Urothelium cell line (cell line): ENCODE measurements at places on chromosomes 5 and 9.

GRCh38 chr9:126058591-126058990 lies 268.0 kb upstream of the MVB12B start:
- DNase-seq, result no peak

DNA sequence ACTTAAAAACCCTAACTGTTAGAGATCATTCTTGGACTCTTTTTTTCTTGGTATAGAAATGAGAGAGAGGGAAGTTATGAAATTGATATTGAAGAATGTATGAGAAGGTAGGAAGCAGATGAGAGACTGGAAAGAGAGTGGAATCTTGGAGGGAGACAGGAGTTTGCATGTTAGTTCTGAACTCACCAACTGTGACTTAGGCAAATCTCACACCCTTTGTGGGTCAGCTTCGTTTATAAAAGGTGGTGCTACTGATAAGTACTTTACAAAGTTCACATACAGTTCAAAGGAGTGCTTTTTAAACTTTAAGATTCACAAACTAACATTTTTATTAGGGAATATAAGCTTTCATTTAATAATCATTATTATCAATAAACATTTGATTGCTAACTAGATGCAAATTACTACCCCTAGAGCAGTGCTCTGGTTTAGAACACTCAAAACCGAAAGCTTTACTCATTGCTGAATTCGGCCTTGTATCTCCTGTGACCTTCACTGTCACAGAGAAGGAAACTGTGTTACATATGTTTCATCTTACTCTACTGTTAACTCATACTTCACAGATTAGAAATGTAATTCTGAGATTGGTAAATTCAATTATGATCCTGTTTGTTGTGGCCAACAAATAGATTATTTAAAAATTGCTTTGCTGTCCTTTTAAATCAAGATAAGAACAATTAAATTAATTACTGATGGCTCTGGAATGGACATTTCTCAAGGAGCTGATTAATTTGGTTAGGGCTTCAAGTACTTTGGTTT lies 143.2 kb downstream of the RMI1 start:
- DNase-seq, result no peak

GRCh38 chr9:12697719-12698118 lies 4.5 kb downstream of the TYRP1 start:
- no peak for DNase-seq

GRCh38 chr5:147906326-147907095 lies at the start of gene C5orf46:
Gene C5orf46 (minus strand): TSS chr5:147906538. CDS start chr5:147906501, 37 bp downstream.
- peak; percentile 60 for DNase-seq

- no peak for DNase-seq
Measured at GRCh38 chr5:175471196-175471595, 7.2 kb upstream of the SFXN1 start.

DNA sequence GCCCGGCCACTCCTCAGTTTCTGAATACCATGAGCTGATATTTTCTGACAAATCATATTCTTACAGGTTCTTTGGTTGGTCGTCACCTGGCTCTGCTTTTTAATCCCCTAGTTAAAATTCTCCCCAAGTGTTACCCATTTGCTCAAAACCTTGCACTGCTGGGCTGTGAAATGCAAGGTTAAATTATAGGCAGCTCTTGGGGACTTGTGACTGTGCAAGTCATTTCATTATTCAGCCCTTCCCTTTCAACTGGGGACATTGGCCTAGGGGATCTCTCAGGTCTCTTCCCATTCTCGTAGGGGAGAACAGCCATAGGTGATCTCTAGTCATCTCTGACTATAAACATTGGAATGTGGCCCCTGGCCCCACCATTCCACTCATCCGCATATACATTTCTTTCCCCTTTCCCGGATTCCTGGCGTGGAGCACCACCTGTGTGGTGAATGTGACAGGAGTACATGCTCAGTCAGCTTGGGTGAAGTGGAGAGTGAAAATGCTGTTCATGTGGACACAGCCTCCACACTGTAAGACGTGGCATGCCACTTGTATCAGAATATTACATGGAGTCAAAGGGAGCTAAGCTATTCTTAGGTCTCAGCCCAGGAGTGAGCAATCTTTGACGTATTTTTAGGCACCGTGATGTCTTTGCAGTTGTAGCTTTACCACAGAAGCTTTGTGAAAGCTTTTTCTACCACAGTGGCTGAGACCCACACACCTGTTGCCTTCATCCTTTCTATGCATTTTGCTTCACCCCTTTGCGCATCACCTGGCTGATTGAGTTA lies 386.7 kb downstream of the KDM4C start:
- no peak for DNase-seq

DNA sequence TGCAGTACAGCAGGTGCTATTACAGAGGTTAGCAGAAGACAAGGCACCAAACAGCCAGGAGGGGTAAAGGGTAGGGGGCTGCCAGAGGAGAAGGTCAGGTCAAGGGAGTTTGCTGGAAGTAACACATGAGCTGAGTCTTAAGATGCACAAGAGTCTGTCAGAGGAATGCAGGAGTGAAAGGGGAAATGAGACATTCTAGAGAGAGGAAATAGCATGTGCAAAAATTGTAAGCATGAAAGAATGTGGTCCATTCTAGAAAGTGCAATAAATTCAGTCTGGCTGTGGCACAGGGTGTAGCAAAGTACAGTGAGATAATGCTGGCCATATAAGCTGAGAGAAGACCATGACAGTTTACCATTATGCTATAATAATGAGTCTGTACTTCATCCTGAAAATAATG lies 6.6 kb downstream of the GOLGA1 start:
- no peak for DNase-seq

DNA sequence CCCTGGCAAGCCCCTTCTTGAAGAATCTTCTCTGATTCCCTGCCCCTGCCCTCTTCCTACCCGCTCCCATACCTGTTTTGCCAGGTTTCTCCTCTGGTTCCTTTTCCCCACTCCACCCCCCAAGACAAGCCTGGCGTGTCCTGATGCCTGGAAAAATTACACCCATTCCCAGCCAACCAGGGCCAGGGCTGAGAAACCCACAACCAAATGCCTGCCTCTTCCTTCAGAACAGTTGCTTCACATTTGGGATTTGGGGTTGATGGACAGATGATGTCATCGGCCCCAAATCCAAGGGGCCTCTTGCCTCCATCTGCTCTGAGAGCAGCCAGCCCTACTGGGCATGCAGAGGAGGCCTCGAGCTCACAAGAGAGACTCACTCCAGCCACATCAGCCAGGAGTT lies 8.8 kb upstream of the NEK6 start:
- DNase-seq, result no peak

GRCh38 chr9:98318834-98319478 lies 63.5 kb upstream of the TBC1D2 start:
- no peak for DNase-seq

DNA sequence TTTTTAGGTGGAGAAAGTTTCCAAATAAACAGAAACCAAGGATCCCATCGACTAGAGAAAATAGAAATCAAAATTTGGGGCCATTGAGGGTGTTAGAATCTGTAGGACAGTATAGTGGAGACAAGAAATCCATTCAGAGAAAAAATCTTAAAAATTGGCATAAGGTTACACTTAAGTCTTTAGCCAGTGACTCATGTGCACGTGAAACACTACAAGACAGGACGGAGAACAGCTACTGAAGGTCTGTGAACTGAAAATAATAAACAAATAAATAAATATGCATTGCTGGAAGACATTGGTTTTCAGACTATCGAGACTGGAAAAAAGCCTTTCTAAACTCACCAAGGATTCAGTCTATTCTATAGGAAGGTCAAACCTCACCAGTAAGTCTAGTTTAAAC lies 1955.5 kb downstream of the MAT2B start:
- DNase-seq, result no peak

GRCh38 chr5:443239-444151 lies 519 bp downstream of the EXOC3 start:
- peak; percentile 57 for DNase-seq

DNA sequence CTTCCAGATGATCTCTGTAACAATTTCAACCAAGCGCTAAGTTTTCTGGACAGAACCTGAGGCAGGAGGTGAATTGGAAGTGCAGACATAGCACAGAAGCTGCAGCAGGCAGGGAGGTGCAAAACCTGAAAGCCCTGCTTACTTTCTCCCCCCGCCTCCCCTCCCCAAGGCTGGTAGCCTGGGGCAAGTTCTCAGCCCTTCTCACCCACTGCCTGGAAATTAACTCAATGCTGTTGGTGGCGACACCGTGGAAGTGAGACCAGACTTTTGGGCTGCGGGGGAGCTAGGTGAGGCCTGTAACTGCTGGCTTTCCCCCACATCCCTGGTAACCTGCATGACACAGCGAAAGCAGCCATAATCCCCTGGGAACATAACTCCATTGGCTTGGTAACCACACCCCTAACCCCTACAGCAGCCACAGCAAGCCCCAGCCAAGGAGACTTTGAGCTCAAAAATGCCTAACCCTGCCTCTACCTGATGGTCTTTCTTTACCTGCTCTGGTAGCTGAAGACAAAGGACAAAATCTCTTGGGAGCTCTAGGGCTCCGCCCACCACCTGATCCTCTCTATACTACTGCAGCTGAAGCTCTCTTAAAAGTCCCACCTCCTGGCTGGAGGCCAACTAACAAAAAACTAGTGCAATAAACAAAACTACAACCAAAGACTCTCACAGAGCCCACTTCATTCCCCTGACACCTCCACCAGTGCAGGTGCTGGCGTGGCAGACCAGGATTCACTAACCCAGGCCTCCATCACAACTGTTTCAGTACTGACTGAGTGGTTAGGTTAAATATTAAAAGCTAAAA lies 11.9 kb upstream of the OR13C8 start:
- DNase-seq, result no peak

DNA sequence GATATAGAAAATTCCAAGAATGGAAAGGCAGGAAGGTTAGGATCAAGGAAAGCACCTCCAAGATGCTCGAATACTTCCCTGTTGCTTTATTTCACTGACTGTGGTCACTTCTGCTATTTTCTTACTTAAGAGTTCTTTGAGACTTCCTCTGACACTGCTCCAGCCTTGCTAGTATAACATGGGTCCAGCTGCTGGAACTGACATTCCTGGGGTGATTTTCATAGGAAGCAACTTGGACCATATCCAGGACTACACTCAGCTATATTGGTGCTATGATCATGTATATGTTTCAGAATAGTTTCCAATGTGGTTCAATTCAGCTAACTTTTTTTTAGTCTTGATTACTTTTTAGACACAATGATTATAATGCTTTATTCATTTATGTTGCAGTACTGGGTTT lies 81.6 kb upstream of the CKMT2 start:
- DNase-seq, result no peak

GRCh38 chr5:126998895-126999570 lies 31.3 kb downstream of the MARCHF3 start:
- no peak for DNase-seq

DNA sequence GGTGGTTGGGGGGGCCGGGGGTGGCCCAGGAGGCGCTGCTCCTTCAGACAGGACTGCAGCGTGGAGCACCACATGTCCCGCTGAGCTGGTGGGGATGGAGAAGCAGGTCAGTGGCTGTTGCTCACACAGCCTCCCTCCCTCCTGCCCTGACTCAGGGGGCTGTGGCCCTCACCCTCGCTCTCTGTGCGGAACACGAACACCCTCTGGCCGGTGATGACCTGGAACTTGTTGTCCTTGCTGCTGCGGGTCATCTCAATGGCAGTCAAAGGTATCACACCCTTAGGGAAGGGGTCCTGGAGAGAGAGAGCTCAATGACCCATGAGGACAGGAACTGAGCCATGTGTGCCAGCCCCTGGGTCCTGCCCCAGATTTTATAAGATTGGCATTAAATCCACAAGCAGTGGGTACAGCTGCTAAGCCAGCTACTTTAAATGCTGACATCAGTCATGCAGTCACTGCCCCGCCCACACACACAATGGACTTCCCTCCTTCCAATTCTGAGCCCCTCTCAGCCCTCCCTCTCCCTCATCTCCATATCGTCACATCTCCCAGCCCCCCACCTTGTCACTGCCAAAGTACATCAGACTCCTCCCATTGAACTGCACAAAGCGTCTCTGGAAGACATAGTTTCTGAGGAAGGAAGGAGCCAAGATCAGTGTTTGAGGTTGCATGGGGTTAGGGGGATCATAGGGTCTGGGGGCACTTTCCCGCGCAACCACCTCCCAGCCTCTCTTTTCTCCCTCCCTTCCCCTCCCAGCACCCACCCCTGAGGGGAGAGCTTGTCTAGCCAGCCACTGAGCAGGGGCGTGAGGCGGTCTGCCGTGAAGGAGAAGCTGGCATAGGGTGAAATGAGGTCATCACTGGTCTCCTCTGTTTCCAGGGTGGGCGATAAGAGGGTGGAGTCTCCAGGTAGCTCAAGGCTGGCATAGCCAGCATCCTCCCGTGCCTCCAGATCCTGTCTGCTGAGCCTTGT lies 8.9 kb downstream of the ARAP3 start:
- no peak for DNase-seq

DNA sequence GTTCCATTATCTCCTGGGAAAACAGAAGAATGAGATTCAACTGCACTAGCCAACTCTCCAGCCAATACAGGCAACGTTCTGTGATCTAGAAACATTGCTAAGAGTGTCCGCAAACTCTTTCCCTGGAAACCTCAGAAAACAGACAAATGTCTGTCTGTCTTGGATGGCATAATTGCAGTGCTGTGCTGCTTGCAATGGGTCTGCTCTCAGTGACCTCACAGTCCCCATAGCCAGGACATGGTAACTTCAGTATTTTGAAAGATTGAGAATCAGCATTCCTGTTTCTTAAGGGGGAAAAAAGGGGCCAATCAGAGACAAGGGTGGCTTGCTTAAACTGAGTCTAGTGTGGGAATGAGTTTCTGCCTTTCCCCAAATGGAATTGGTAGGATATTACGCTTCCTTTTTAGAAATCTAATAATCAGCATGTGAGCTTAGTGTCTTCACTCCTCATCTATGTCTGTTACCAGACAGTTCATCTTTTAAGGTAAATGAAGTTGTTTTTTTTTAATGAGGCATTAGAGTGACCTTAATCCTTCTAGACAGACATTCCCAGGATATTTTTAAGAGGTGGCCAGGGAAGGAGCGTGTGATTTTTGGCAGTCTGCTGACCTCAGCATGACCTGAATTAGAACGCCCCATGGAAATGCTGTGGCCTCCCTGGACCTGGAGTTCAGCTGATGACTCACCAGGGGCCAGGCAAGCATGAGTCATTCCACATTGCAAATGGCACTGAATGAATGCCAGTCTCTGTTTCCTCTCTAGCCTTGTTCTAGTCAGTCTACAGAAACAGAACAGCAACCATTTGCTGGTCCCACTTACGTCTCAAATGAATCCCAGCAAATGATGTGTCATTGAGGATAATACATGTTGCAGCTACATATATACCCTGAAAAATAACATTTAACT lies 210.2 kb upstream of the ACTBL2 start:
- peak; percentile 93 for DNase-seq

DNA sequence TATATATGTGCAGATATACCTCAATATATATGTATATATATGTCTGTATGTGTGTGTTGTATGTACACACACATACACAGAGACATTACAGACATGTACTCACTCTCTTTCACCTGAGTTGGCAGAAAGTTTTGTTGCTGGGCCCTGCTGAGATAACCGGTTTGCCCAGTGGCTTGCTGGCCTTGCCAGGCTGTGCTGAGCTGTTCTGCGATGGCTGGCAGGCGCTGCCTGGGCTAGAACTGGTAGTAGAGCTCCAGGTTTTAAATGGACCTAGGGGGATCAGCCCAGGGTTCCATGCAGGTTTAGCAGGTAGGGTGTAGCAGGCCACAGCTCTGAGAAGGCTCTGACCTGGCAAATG lies 394.3 kb downstream of the GADD45G start:
- DNase-seq, result no peak
